ENCODE measurements at places on chromosomes 2 and 18.

GRCh38 chr18:55226044-55226443 lies 266.8 kb upstream of the CCDC68 start:
- no peak for DNase-seq

GRCh38 chr2:12457831-12458230 lies 258.9 kb upstream of the TRIB2 start:
- no peak for DNase-seq

DNA sequence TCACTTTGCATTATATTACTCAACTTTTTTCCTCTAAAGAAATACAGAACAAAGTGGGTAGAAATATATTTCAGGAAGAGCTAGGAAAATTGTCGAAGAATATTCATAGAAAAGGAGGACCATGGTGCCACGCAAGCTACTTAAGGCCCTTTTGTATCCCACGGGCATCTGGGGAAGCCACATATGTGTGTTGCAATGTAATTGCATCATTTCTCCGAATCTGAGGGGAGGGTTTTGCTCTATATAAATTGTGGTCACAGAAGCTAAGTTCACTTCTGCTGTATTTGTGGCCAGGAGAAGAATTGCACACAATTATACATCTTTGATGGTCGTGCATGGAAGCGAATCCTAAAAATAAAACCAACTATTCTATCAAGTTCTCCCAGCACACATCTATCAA lies 360.3 kb downstream of the IRS1 start:
- DNase-seq, result no peak

GRCh38 chr2:45909677-45910191 lies 258.3 kb downstream of the PRKCE start:
- DNase-seq, result no peak

Data from retinal pigment epithelial cell (primary cell).